Epithelial cell of esophagus (primary cell): ENCODE measurements at places on chromosomes 7 and 10.

DNA sequence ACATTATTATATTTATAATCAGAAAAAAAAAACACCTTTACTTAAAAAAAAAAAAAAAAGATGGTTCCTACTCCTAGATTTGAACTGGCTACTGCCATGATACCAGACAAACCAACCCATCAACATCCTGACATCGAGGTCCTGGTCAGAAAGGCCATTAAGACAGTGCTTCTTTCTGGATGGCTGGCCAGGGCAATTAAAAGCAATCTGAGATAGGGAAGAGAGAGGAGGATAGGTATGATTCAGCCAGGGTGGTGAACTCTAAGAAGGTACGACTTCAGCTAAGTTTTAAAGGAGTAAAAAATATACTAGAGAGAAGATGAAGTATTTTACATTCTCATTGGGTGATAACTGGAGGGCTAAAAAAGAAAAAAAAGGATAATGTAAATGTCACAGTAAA lies 139.0 kb downstream of the DOCK4 start:
- DNase-seq, result no peak

DNA sequence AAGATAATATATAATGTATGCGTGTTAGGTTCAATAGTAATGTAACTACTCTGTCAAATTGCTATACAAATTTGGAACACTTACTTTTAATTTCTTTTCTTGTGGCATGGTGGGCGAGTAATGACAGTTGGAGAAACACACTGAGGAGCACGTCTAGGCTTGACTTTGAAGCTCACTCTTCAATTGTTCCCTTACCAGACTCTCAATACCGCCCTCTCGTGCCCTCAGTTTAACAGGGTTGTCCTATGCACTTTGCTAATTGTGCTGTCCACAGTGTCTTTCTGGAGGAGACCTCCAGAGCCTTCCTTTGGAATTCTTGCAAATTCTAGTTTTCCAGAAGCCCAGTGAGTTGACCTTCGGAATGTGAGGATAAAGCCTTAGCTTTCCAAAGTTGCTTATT lies 107.2 kb upstream of the RELN start:
- DNase-seq, result peak; percentile 38

GRCh38 chr7:155280446-155281397 lies 17.0 kb upstream of the INSIG1 start:
- DNase-seq, result peak; percentile 7

DNA sequence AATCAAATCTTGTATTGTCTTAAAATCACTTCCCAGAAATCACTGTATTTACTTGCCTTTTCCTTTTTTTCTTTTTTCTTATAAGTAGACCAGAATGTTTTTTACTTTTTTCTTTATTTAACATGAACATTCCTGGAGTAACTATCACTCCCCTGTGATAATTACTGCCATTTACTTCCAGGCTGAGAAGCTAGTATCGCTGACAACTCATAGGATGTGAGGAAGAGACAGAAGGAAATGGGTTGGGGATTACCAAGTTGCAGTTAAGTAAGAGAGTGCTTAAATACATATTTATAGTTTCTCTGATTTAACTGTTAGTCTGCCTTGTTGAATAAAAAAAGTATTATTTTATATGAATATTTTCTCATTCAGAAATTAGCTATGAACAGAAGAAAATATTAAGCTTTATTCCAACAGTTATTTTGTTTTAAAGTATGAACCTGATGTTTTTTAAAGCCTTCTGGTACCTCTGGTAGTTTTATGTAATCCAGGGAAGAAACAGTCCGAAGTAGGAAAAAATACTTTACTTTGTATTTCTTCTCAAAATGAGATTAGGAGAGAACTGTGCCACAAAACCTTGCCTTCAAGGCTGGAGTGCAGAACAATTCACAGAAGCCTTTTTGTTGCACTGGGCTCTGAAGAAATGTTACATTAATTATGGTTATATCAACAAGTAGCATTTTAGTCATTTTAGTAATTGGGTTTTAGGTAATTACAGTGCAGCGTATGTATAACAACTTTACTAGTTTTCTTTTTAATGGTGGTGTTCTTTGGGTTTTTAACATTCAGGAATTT lies 72.8 kb downstream of the SHOC2 start:
- peak; percentile 61 for DNase-seq

DNA sequence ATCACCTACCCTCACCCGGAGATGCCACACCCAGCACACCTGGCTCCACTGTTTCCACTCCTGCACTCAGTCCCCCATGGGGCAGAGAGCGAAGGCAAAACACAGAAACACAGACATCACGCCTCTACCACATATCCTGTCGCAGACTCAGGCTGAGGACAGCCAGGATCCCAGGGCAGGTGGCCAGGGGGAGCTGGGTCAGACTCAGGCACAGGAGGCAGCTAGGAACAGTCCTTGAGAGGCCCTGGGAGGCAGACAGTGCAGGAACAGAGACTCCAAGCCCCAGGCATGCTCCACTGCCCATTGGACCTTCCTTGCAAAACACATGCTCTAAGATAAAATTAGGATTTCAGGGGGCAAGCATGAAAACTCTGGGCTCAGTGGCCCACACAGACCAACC lies 154.4 kb upstream of the C7orf33 start:
- DNase-seq, result no peak

- DNase-seq, result no peak
These were observed 50.4 kb downstream of the SEC23IP start for GRCh38 chr10:119942973-119943372.

DNA sequence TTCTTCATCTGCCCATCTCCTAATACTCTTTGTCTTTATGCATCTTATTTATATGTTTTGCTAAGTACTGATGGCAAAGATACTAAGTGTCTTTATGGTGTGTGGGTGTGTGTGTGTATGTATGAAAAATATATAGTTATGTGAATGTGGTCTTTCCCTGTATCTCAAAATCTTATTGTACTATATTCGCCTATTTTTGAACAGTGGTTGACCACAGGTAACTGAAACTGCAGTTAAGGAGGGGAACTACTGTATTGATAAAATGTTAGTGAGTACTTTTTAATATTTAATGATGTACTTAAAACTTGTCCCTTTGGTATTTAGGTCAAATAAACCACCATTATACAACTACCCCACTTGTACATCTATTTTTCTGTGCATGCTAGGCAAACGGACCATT lies 85.9 kb downstream of the ADD3 start:
- no peak for DNase-seq

GRCh38 chr10:114223066-114223465 lies 16.0 kb upstream of the VWA2 start:
- DNase-seq, result no peak

DNA sequence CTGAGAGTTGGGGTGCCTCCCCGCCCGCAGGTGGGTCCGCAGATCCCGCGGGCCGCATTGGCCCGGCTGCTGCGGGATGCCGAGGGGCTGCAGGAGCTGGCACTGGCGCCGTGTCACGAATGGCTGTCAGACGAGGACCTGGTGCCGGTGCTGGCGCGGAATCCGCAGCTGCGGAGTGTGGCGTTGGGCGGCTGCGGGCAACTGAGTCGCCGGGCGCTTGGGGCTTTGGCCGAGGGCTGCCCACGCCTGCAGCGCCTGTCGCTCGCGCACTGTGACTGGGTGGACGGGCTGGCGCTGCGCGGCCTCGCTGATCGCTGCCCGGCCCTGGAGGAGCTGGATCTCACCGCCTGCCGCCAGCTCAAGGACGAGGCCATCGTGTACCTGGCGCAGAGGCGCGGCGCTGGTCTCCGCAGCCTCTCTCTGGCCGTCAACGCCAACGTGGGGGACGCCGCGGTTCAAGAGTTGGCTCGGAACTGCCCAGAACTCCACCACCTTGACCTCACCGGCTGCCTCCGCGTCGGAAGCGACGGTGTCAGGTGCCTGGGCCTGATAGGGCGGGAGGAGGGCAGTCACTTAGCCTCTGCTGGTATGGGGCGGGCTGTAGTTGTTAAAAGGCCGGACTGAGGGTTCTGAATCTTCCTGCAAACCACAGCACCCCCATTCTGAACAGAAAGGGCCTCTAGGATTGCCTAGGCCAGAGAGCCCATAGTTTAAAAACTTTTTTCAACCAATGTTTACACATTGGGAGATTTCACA lies 1.3 kb downstream of the FBXL15 start:
- DNase-seq, result peak; percentile 49

DNA sequence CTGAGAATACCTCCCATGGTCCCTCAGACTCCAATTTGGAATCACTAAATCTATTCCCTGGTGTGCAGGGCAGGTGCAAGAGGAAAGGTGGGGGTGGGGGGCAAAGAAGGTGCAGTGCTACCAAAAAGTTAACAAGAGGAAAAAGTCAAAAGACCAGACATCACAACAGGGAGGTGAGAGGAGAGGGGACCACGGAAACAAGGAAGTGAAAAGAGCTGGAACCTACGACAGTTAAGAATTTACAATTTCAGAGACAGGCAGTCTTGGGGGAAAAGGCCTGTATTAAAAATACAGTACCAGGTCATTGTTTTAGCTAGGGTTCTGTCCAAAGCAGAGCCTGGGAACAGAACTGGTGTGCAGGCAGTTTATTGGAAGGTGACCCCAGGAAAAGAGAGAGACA lies 14.6 kb downstream of the ITGB1 start:
- no peak for DNase-seq

DNA sequence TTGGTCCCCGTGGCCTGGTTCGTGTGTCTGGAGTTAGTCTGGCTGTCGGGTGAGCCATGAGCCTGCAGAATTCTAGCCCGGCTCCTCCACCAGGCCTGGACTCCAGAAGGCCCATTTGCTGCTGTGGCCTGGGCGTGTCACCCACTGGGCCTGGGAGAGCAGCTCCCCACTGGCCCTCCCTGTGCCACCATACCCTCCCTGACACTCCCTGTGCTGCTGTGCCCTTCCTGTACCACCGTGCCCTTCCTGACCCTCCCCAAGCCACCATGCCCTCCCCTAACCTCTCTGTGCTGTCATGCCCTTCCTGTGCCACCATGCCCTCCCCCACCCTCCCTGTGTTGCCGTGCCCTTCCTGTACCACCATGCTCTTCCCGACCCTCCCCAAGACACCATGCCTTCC lies 39.1 kb upstream of the DIP2C start:
- no peak for DNase-seq

DNA sequence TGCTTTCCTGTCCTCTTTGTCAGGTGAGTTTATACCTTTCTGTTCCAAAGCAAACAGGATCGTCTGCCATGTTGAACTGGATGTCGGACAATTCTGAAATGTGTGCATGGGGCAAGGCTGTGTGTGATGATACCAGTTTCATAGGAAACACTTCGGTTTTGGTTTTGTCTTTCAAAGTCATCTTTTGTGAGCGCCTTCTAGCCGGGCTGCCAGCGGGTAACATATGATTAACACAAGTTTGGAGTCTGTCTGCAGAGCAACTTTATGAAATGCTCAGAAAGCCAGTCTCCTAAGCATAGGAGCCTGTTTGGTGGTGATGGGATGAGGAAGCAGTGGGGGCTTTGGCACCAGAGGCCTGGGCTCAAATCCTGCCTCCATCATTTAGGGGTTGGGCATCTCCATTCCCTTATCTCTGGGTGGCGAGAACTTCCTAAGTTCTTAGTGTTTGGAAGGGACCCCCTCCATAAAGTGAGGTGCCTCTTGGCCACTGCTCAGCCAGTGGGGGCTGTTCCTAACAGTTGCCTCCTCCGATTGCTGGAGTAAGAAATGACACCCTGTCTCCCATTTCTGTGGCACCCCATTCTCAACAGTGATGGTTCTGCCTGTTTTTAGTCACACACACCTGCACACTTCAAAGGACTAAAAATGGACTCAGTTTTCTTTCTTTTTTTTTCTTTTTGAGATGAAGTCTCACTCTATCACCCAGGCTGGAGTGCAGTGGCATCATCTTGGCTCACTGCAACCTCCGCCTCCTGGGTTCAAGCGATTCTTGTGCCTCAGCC lies 36.8 kb downstream of the CUX1 start:
- DNase-seq, result no peak

DNA sequence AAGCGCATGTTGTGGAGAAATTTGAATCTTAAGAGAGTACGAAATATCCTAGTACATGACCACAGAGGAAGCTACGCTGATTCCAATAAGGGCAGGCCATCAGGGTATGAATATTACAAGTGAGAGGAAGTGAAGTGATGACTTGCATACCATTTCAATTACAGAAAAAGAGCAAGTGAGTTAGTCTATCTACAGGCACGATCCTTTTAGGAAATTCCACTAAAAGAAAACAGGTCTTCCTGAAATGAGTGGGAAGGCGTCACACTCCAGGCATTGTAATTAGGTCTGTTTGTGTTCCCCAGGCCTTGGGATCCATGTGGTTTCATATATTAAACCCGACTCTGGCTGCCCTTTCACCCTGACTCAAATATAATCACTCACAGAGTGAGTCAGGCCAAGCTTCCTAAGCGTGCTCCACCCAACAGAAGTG lies 152.5 kb downstream of the SEMA3A start:
- DNase-seq, result peak; percentile 88

DNA sequence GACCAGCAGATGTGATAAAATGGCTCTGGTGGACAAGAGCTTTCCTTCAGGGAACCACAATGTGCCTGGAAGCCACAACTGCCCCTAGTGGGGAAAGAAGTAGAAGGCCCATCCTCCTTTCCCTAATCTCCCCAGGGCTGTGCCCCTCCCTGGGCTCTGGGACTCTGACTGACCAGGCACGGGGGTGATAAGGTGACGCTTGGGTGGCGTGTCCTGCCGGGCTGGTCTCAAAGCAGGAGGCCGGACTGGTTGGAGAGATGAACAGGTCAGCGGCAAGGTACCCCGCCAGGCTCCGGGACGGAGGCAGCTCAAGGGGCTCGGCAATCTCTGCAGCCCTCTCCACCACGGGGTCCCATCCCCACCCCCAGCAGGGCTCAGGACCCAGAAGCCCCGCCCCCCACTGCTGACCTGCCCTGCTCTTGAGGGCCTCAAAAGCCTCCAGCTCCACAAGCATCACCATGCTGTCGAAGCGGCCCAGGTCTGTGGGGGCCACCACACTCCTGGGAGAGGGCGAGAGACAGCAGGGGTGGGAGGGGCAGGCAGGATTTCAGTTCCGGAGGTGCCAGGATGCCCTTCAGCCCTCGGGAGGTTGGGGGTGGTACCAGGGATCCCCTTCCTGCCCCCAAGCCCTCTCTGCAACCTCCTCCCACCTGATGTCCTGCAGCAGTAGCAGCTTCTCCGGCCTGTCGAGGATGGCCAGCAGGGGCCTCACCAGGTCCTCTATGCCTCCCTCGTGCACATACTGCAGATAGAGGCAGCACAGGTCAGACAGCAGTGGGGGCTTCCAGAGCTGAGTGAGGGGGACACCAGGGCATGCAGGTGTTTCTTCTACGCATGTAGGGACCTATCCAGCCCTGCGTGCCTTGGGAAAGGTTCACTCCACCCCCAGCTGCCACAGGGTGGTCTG lies 12.2 kb downstream of the LZTS2 start:
- DNase-seq, result no peak

DNA sequence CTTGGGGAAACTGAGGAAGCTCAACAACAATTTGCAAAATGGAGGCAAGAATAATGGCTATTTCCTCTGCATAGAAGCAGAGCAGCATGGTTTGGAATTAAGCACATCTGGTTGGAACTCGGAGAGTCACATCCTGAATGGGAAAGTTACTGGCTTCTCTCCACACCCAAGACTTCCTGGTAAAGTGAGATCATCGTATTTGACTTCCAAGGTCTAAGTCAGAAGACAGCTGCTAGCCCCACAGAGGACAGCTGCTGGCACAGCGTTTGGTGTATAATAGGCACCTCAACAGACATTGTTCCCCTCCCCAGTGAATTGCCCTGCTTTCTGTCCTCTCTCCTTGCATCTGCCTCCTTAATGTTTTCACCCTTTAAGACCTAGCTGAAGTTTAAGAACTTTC lies 37.0 kb upstream of the NRF1 start:
- peak; percentile 65 for DNase-seq

- no peak for DNase-seq
These were observed 323.5 kb downstream of the ADARB2 start for GRCh38 chr10:1413823-1414222.
